GM23248 (cell line): ENCODE measurements at places on chromosomes 2 and 18.

DNA sequence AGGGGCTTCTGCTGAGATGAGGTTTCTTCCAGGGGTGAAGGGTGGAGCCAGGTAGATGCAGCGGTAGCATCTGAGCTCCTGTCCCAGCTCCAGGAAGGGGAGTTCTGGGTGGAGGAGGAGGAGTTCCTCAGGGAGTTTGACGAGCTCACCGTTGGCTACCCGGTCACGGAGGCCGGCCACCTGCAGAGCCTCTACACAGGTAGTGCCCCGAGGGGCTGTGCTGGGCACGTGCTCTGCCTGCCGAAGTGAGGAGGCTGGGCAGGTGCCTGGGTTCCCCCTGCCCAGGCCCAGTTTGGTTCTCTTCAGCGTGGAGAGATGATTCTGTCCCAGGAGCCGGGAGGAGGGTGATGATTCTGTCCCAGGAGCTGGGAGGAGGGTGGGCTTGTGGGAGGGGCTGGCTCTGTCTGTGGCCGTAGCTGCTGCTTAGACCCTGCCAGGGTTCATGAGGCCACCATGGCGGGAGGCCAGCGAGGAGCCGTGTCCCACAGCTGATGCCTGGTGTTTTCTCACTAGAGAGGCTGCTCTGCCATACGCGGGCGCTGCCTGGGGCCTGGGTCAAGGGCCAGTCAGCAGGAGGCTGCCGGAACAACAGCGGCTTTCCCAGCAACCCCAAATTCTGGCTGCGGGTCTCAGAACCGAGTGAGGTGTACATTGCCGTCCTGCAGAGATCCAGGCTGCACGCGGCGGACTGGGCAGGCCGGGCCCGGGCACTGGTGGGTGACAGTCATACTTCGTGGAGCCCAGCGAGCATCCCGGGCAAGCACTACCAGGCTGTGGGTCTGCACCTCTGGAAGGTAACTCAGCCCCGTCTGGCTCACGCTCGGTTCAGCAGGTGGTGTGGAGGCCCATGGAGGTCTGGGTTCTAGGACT is 8.2 kb downstream of the CAPN10 start:
- no peak overlapping the region for H3K4me3 ChIP-seq
- H3K4me1 ChIP-seq, result no peaks in the 10 kb centered on the region
- no peak overlapping the region for H3K27ac ChIP-seq
- no peak for DNase-seq
- H3K27me3 ChIP-seq, result no peaks in the 10 kb centered on the region
- H3K36me3 ChIP-seq, result no peaks in the 10 kb centered on the region; the same call in 1 of the 2 replicates

- no peaks in the 10 kb centered on the region for H3K4me1 ChIP-seq
- H3K4me3 ChIP-seq, result no peak overlapping the region
- DNase-seq, result peak; percentile 37
- 0 out of 2 replicates have a peak, but pooled peaks cover 7% of the 10 kb centered on the region for H3K27me3 ChIP-seq
Measured at GRCh38 chr18:27668158-27668557, 483.1 kb upstream of the CHST9 start.

DNA sequence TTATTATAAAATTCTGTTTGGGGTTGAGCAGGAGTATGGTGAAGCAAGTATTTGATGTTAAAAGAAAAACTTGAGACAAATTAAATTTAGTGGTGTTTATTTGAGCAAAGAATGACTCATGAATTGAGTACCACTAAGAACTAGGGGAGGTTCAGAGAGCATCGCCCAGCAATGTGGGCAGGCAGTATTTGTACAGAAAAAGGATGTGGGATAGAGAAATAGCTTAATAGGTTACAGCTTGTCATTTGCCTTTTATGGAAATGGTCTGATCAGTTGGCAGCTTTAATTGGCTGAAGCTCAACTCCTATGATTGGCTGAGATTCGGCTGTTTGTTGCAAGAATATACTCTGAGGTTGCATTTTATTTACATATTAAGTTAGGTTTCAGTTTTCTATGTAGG is 68.2 kb downstream of the LRATD1 start:
- no peaks in the 10 kb centered on the region for H3K36me3 ChIP-seq
- peak; percentile 27 for DNase-seq
- H3K4me1 ChIP-seq, result peaks cover 22% of the 10 kb centered on the region; the same call in 1 of the 2 replicates
- H3K27ac ChIP-seq, result no peak overlapping the region

DNA sequence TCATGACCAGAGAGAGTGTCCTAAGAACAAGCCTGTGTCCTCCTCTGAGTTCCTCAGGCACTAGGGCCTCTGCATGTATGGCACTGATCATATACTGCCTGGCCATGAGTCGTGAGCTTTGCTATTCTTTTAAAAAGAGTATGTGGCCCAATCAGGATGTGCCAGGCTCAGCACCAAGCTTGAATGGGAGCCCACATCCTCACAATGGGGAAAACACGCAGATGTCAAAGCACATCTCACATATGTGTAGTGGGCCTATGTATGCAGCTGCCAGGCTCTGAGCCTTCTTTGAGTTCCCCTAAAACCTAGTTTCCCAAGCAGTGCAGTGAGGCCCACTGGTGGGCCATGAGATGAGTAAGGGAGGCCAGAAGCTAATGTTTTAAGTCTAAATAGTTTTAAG is 69.9 kb upstream of the SLC1A4 start:
- DNase-seq, result no peak
- H3K4me3 ChIP-seq, result no peak overlapping the region
- H3K4me1 ChIP-seq, result no peaks in the 10 kb centered on the region

GRCh38 chr2:776487-776886 is 99.3 kb upstream of the TMEM18 start:
- H3K36me3 ChIP-seq, result no peaks in the 10 kb centered on the region
- no peak overlapping the region for H3K4me3 ChIP-seq
- H3K27ac ChIP-seq, result no peak overlapping the region
- H3K27me3 ChIP-seq, result no peaks in the 10 kb centered on the region

GRCh38 chr2:178074123-178075005 is 1.8 kb upstream of the PDE11A start:
- no peak overlapping the region for H3K27ac ChIP-seq
- DNase-seq, result peak; percentile 35
- no peak overlapping the region for H3K4me3 ChIP-seq
- no peaks in the 10 kb centered on the region for H3K36me3 ChIP-seq
- H3K4me1 ChIP-seq, result peaks cover 21% of the 10 kb centered on the region

DNA sequence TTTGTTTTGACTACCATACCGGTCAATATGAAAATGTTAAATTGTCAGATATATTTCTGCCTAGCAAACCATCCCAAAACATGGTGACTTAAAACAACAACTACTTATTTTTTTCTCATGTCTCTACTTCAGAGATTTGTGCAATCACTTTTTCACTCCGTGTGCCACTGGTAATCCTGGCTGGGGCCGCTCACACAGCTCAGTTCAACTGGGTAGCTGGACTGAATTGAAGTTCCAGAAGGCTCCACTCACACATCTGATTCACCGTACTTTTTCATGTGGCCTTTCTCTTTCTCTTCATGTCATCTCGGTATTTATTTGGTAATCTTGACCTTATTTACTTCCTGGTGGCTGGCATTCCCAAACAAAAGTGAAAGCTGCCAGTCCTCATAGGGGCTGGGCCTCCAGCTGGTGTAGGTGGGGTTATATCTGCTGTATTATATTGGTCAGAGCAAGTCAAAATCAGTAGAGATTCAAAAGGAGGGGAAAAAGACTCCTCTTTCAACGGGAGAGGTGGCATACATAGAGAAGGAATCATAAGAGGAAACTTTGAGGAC is 513.9 kb upstream of the NXPH2 start:
- no peak overlapping the region for H3K4me3 ChIP-seq
- no peak overlapping the region for H3K27ac ChIP-seq
- H3K36me3 ChIP-seq, result no peaks in the 10 kb centered on the region
- no peaks in the 10 kb centered on the region for H3K4me1 ChIP-seq
- DNase-seq, result no peak
- H3K27me3 ChIP-seq, result no peaks in the 10 kb centered on the region

GRCh38 chr2:231094736-231095346 is 30.0 kb downstream of the HTR2B start:
- DNase-seq, result no peak
- no peak overlapping the region for H3K27ac ChIP-seq
- no peak overlapping the region for H3K4me3 ChIP-seq
- H3K27me3 ChIP-seq, result no peaks in the 10 kb centered on the region
- H3K36me3 ChIP-seq, result peaks cover 12% of the 10 kb centered on the region; the same call in 1 of the 2 replicates
- no peaks in the 10 kb centered on the region for H3K4me1 ChIP-seq

- no peak overlapping the region for H3K27ac ChIP-seq
- DNase-seq, result peak; percentile 16
- no peaks in the 10 kb centered on the region for H3K36me3 ChIP-seq
- H3K4me3 ChIP-seq, result no peak overlapping the region
- no peaks in the 10 kb centered on the region for H3K27me3 ChIP-seq
Measured at GRCh38 chr2:141329964-141330363, 800.9 kb downstream of the LRP1B start.

DNA sequence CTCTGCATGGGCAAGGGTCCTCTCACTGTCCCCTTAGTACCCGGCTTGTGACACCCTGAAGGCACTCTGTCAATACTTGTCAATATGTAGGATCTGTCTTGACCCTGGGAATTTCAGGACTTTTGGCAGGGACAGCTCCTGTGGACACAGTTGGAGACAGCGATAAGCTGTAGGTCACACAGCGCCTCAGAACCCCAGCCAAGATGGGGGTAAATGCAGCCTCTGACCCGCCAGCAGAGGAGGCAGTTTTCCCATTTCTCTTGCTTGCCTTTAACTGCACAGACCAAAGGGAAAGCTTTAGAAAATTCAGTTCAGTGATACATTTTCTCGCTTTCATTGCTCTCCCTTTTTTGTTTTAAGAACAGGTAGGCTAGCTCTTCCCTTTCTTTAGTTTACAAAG is 54.8 kb upstream of the KLHL29 start:
- DNase-seq, result peak; percentile 34
- H3K4me1 ChIP-seq, result no peaks in the 10 kb centered on the region
- no peak overlapping the region for H3K27ac ChIP-seq

DNA sequence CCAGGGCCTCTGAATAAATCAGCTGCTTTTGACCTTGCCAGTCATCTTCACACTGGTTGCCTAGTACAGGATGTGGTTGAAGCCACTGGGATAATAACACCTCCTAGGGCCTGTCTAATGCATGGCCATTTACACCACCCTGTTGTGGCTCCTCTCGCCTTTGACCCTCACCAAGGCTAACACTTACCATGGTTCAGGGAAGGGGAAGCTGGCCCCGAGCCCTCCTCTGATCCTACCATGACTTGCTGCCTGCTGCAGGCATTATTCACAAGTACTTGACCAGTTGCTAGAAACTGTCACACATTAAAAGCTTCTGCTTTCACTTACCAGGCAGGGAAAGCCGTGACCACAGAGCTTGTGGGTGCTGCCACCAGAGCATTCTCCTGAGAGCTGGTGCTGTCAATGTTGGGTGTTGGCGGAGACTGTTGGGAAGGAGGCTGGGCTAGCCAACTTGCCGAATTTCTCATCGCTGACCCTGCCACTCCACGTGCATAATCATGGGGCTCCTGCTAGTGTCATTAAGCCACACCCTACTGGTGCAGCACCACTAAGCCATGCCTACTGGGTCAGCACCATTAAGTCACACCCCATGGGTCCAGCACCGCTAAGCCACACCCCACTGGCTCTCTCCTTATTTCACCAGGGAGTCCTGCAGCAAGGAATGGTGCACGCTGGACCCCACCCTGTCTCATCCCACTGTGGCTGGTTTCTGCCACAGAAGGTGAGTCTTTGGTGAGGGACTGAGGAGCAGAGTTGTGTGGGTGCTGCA is 47.0 kb upstream of the TTC39C start:
- no peak overlapping the region for H3K4me3 ChIP-seq
- no peaks in the 10 kb centered on the region for H3K36me3 ChIP-seq
- H3K4me1 ChIP-seq, result no peaks in the 10 kb centered on the region
- H3K27me3 ChIP-seq, result peaks cover 4% of the 10 kb centered on the region; the same call in 1 of the 2 replicates
- no peak for DNase-seq
- no peak overlapping the region for H3K27ac ChIP-seq

- peaks cover 39% of the 10 kb centered on the region for H3K4me1 ChIP-seq
- no peak overlapping the region for H3K27ac ChIP-seq
- H3K36me3 ChIP-seq, result no peaks in the 10 kb centered on the region
- no peaks in the 10 kb centered on the region for H3K27me3 ChIP-seq
Measured at GRCh38 chr2:142879151-142879550, 1.7 kb downstream of the KYNU start.

DNA sequence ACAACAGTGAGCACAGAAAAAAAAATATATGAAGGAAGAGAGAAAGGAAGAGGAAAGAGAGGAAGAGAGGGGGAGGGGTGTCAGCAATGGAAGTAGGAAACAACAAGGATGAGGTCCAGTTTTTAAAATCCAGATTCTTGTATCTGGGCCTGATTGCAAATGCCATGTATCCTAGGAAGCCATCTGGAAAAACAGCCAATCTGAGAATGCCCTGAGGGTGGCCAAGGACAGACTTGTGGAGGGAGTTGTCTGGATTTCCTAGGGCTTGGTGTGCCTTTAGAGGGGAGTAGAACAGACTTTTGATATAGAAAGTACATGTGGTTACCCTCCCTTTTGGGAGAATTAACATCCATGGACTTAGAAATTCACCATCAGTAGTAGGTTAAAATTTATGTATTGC is 47.1 kb downstream of the PRKCE start:
- no peak overlapping the region for H3K4me3 ChIP-seq
- H3K27ac ChIP-seq, result peak overlapping the region; percentile 85
- no peaks in the 10 kb centered on the region for H3K27me3 ChIP-seq
- DNase-seq, result peak; percentile 30
- H3K36me3 ChIP-seq, result no peaks in the 10 kb centered on the region
- H3K4me1 ChIP-seq, result peaks cover 30% of the 10 kb centered on the region

GRCh38 chr2:214127170-214127569 is 283.7 kb upstream of the VWC2L start:
- no peaks in the 10 kb centered on the region for H3K36me3 ChIP-seq
- H3K4me3 ChIP-seq, result no peak overlapping the region
- H3K27me3 ChIP-seq, result no peaks in the 10 kb centered on the region
- H3K4me1 ChIP-seq, result peaks cover 24% of the 10 kb centered on the region

DNA sequence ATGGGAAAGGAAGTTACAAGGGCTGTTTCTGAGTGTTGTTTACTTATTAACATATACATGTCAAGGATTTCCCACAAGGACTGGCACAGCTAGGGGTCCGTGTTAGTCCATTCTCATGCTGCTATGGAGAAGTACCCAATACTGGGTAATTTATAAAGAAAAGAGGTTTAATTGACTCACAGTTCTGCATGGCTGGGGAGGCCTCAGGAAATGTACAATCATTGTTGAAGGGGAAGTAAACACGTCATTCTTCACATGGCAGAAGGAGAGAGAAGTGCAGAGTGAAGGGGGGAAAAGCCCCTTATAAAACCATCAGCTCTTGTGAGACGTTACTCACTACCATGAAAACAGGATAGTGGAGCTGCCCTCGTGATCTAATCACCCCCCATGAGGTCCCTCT is 128.9 kb upstream of the CELF4 start:
- no peaks in the 10 kb centered on the region for H3K27me3 ChIP-seq
- no peak overlapping the region for H3K27ac ChIP-seq
- no peak overlapping the region for H3K4me3 ChIP-seq
- no peaks in the 10 kb centered on the region for H3K4me1 ChIP-seq

DNA sequence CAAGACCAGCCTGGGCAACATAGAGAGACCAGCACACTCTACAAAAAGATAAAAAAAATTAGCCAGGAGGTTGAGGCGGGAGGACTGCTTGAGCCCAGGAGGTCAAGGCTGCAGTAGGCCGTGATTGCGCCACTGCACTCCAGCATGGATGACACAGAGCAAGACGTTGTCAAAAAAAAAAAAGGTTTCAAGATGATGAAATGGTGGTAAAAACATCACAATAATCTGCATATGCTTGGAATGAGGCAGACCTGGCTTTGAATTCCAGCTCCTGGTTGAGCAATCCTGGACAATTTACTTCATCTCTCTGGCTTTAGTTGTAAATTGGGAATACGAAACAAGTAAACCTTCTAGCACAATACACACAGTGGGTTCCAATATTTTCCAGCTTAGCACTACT is 24.1 kb downstream of the USP40 start:
- H3K27ac ChIP-seq, result peak overlapping the region; percentile 75
- DNase-seq, result peak; percentile 85
- H3K27me3 ChIP-seq, result no peaks in the 10 kb centered on the region
- H3K4me1 ChIP-seq, result peaks cover 6% of the 10 kb centered on the region
